Breast epithelium (tissue), 4 donors: ENCODE measurements at places on chromosomes 6 and 20.

DNA sequence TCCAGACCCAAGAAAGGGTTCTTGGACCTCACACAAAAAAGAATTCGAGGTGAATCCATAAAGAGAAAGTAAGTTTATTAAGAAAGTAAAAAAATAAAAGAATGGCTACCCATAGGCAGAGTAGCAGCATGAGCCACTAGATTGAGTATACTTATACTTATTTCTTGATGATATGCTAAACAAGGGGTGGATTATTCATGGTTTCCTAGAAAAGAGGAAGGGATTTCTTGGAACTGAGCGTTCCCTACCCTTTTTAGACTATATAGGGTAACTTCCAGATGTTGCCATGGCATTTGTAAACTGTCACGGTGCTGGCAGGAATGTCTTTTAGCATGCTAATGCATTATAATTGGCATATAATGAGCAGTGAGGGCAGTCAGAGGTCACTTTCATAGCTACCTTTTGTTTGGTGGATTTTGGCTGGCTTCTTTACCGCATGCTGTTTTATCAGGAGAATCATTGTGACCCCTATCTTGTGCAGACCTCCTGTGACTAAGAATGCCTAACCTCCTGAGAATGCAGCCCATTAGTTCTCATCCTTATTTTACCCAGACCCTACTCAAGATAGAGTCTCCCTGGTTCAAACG, 44.3 kb downstream of the TENT5A start:
- DNase-seq, result no peak

DNA sequence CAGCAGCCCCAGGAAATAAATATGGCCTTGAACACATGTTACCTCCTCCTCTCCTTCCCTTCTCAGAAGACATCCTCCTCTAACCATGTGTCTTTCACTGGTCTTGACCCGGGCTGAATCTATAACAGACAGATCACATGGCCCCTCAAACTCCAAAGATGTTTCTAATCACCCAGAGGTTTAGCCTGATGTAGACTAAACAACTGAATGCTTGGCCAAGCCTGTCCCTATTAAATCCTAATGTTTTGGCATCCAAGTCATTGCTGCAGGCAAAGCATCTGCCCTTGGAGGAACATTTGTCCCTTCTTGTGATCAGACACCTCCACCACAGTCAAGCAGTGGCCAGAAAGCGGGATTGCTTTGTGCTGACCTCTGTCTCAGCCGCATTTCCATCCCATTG, 65.5 kb downstream of the ANKRD60 start:
- no peak for DNase-seq

- no peak for DNase-seq
Observed at GRCh38 chr6:24323632-24324337, 34.1 kb downstream of the DCDC2 start.

DNA sequence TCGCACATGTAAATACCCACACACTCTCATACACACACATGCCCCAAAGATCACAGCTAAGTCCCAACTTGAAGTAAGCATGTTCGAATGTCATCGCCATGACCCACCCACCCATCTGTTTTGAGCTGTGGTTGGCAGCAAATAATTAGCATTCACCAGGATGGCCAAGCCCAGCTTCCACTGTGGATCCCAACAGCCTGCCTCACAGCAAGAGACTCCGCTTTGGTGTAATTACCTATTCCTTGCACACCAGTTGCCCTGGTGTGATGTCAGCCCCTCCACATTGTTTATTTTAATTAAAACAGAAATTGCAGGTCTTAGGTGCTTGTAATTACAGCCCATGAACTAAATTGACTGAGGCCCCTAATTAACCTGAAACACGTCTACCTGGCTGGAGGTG, 81.1 kb downstream of the MAFB start:
- no peak for DNase-seq

DNA sequence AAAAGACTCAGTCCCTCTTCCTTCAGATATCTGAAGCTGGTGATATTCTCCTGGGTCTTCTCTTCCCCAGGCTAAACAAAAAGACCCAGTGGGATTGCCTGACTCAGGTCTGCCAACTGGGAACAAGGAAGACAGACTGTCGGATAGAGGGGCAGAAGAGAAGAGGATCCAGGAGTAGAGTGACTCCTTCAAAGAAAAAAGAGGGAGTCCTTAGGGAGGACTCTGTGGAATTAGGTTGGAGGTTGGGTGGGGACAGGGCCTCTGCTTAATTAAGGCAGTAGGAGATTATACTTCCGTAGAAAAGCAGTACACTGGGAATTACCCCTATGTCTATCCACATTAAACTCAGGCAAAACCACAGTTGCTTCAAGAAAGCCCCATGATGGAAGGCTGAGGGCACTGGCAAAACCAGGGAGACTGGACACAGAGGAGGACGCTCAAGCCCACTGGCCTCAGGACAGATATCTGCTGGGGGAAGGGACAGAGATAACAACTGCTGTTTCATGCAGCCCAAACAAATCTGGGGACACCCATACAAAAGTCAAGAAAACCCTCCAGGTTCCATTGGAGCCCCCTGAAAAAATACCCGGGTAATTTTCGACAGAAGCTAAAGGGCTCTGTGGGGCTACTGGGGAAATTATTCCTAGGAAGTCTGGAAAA, 5.7 kb downstream of the BCL2L1 start:
- no peak for DNase-seq

DNA sequence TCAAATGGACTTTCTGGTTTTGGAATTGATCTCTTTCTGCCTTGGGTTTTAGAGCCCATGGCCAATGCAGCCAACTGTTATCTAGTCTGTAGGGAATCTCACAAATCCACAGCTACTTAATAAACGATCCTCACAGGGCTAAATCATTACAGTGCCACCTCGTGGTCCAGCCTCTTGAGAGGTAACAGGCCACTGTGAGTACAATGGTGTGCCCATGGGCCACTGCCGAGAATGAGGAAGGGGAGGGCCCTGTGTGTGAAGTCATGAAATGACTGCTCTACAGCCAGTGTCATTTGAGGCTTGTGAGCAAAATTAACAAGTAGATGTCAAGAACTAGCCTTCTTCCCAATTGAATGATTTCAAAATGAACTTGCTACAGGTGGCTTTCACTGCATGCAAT, 54.3 kb upstream of the GMPR start:
- DNase-seq, result no peak

- DNase-seq, result no peak
Observed at GRCh38 chr6:51854876-51855275, 232.5 kb downstream of the PKHD1 start.

DNA sequence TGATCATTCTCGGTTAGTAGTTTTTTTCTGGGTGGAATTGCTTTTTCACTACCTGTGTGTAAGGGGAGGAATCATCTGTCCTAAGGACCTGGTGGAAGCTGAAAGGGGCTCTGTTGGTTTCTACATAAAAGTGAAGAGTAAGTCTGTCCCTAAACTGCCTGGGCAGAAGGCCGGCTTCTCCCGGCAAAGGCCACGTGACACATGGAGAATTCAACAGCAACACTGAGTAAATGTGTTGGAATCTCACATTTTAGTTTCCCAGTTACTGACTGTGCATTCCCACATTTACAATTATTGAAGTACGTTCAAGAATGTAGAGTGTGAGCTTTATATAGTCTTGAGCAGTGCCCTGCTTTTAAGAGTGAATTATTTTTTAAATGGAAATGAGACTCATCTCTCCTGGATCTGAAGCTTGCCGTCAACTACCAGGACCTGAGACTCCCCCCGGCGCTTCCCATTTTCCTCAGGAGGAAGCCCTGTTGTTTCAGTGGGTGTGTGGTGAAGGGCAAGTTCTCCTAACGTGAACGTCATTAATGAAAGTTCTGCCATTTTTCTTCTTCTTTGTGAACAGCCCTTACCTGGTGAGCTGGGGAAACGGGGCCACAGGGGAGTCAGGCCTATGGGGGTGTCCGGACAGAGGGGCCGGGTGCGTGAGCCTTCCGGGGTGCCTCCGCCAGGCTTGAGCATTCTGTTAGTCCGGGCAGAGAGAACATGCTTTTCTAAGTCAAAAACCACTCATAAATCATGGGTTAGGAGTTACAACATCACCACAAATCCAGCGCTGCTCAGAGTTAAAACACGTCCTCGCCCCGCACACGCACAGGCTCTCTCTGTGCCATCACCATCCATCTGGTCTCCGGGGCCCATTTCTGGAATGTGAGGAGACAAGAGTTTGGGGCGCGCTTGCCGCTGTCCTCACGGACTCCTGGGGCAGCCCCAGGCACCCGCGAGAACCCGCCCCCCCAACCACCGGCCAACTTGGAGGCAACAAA, 56.6 kb upstream of the SMOC2 start:
- no peak for DNase-seq

- no peak for DNase-seq
Observed at GRCh38 chr20:37295595-37295994, 6.1 kb downstream of the MANBAL start.

DNA sequence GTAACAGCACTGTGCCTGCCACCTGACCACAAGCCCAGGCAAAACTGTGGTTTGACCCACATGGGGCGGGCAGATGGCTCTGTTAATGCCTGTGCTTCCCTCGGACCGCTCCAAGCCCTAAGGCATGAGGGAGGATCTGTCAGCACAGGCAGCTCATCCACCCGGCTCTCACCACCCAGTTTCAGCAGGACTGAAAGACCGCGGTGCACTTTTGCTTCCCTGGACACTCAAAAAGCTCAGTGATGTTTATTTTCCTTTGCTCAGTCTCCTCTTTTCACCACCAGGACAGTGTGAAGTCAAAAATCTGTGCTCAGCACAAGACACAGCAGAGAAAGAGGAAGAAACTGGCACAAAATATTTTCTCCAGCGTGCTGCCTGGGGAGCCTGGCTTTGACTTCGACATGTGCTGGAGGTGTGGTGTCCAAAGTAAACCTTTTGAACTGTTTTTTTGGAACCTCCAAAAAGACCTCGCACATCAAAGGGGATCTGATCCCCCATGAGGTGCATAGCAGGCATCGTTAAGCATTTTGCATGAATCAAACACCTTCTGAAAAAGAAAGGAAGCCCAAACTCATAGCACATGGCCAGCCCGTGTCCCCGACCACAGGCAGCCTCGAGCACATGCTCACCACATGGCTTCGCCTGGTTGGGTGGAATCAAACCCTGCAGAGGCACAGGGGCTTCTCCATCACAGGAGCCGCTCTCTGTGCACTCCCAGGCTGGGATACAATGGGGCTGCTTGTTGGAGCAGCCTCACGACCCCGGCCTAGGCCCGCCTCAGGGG, 441.7 kb upstream of the JARID2 start:
- DNase-seq, result peak; percentile 60

- no peak for DNase-seq
Observed at GRCh38 chr6:110815015-110815410, 256 bp downstream of the CDK19 start.

- DNase-seq, result no peak
Observed at GRCh38 chr6:12311106-12311505, 20.9 kb downstream of the EDN1 start.

GRCh38 chr6:76790045-76790796, 673.1 kb downstream of the HTR1B start:
- no peak for DNase-seq

GRCh38 chr6:111536910-111537527, 54.0 kb upstream of the REV3L start:
- no peak for DNase-seq

DNA sequence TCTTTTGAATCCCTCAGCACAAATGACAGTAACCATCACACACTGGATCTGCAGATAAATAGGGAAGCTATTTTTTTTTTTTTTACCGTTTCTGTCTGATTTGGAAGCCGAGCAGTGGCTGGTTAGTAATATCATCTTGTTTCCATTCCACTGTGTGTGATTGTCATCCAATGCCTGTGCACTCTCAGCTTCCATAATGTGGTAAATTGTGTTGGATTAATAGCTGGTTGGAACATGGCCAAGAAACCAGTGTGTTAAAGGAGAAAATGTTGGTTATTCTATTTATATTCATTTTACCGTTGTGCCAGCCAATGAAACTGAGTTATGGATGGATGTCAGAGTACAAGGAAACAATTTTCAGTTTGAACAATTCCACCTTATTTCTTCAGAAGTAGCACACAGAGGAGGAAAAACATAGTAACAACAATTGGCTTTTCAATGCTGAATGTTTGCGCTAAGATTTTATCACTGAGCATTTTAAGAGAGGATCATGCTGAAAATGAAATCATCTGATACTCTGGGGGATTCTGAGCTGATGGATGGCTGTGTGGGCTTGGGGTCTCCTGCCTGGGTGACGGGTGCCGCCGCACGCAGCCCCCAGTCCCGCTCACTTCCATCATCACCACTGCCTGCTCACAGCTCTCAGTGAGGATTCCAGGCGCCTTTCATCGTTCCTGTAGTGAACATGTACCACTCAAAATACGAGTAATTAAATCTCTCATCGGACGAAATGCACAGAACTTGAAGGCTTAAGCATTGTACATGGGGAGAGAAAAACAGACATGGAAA, 40.7 kb upstream of the EXOC2 start:
- DNase-seq, result no peak

GRCh38 chr20:24814556-24815195, 134.4 kb upstream of the CST7 start:
- DNase-seq, result no peak

DNA sequence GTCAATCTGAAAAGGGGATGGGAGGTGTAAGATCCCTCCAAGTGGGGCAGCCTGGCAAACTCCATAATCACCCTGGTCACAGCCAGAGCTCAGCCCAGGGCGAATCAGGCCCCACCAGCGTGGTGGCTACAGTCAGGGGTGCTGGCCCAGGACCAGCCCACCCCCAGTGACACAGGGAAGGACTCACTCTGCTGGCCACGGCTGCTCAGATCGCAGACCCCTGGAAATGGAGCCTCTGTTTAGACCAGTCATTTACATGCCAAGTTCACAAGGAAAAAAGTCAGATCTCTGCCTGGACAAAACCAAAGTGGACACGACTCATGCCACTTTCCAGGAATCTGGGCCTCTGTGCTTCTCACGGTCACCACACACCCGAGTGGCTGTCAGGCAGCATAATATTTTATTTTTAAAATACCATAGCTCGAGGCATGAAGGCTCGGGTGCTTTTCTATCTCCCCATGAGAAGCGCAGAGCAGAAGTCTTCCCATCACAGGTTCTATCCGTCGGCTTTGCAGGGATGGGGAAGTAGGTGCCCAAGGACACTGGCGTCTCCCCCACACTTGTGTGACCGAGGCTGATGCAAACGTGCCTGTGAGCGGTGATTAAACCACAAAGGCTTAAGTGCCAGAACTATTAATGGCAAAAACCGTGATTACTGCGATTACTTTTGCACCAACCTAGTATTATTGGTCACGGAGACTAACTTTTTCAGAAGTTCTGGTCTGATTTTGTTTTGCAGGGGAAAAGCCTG, 13.0 kb downstream of the PXDC1 start:
- peak; percentile 25 for DNase-seq

DNA sequence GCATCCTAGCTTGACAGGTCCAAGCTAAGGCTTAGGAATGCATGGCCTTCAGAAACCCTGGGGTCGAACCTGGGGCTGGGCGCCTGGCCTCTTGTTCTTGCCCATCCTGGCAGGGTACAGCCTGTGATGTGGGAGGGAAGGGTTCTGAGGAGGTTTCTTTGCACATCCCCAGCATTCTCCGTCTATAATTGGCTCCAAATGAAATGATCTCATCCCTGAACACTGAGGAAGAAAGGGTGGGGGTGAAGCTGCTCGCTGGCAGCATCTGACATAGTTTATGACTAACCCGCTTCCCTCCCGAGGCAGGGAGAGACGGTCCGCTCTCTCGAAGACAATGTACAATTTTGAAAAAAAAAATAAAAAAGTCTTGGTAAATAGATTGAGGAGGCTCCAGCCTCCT, 67.1 kb upstream of the ZNFX1 start:
- peak; percentile 78 for DNase-seq

GRCh38 chr6:37799263-37799644, 20.3 kb upstream of the ZFAND3 start:
- no peak for DNase-seq
